ENCODE measurements at places on chromosomes 16 and 17.

DNA sequence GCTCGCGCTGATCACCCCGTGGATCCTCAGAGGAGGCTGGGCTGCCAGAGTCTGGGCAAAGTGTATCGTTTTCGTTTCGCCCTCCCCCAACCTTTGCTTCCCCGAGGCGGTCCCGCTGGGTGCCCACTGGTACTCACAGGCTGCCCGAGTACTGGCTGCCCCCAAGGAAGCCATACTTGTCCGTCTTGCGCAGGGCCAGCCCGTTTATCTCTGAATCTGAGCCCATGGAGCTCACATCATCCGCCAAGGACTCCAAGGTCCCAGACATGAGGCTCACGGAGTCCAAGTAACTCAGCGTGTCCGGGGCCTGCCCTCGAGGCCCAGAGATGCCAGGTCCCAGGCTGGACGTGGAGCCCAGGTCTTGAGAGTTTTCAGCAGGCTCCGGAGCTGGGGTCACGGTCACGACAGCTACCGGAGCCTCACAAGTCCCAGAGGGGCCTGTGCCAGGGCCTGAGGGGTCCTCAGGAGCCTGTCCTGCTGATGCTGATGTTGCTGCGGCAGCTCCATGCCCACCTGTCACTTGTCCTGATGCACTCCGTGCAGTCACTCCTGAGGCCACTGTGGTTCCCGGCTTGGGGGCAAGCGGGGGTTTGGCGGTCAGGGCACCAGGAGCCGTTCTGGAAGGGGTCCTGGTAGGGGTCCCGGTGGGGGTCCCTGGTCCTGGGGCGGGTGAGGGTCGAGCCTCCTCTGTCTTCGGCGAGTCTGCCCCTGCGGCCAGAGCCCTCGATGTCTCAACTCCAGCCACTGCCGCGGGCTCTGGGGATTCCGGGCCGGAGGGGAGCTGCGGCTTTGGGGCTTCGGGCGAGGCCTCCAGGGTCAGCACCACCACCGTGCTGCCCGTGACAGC, 980 bp downstream of the TBC1D10B start:
- DNase-seq = peak; percentile 21

DNA sequence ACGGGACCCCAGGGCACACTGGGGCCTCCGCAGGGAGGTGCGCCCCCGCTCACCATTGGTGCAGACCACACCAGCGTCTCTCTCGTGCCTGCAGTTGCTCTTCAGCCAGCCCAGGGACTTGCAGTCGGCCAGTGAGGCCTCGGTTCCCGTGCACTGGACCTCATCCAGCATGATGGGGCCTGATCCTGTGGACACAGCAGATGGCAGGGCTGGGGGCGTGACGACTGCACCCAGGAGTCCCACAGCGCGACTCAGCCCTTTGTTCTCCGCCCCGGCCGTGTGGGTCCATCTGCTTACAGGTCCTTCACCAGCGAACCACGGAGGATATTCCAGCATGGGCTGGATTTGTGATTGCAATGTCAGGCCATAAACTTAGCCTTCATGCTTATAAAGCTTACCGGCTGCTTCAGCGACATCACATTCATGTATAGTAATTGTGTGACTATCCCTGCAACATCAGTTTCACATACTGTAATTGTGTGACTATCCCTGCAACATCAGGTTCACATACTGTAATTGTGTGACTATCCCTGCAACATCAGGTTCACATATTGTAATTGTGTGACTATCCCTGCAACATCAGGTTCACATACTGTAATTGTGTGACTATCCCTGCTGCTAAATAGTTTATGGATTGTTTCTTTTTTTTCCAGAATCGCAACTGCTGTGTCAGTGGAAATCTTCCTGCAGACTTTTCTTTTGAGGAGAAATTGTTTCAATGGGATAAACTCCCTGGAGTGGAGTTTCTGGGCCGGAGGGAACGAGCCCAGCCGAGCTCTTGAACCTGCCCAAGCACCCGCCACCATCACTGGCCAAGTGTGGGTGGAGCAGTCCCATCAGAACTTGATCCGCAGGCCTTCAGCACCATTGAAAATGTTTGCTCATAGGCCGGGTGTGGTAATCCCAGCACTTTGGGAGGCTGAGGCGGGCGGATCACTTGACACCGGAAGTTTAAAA, 4.8 kb downstream of the LGALS3BP start:
- DNase-seq = peak; percentile 84

DNA sequence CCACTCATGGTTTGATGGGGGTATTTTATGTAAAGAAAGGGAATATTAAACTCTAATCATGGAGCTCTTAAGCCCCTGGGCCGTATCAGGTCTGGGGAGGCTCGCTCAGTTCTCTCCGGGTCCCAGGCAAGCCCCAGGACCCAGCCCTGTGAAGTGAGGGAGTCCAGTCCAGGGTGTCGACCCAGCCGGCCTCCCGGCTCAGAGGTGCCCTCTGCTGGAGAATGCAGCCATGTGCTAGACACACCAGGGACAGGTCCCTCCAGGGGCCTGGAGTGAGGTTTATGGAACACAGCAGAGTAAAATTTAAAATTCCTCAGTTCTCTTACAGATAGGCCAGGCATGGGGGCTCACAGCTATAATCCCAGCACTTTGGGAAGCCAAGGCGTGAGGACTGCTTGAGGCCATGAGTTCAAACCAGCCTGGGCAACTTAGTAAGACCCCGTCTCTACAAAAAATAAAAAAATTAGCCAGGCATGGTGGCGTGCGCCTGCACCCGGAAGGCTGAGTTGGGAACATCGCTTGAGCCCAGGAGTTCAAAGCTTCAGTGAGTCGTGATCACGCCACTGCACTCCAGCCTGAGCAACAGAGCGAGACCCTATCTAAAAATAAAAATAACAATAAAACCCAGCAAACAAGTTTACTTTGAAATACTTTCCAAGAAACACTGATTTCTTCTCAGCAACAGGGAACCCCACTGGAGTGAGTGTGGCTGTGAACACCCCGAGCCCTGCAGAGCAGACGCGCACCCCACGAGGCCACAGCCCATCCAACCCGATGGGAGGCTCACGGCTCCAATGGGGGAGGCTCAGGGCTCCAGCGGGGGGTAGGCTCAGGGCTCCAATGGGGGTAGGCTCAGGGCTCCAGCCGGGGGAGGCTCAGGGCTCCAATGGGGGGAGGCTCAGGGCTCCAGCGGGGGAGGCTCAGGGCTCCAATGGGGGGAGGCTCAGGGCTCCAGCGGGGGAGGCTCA, 72.2 kb downstream of the ZNF778 start:
- peak; percentile 80 for DNase-seq

DNA sequence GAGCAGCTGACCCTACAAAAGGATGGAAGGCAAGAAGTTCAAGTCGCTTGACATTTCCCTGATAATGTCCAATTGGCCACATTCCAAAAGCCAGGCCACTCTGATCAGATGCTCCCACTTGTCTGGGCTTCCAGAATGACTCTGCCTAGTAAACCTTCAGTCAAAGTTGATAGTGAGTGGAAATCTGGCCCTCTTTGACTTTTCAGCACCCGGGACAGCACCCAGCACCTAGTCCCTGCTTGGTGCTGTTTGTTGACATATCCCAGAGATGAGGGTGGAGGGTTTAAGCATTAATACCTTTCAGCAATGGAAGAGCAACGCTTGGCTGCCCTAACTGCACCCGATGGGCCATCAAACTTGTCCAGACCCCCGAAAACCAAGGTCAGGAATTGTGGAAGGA, 131.3 kb downstream of the AIPL1 start:
- DNase-seq = no peak

- DNase-seq = peak; percentile 58
Measured at GRCh38 chr17:64216338-64217248, 46.5 kb downstream of the TEX2 start.

DNA sequence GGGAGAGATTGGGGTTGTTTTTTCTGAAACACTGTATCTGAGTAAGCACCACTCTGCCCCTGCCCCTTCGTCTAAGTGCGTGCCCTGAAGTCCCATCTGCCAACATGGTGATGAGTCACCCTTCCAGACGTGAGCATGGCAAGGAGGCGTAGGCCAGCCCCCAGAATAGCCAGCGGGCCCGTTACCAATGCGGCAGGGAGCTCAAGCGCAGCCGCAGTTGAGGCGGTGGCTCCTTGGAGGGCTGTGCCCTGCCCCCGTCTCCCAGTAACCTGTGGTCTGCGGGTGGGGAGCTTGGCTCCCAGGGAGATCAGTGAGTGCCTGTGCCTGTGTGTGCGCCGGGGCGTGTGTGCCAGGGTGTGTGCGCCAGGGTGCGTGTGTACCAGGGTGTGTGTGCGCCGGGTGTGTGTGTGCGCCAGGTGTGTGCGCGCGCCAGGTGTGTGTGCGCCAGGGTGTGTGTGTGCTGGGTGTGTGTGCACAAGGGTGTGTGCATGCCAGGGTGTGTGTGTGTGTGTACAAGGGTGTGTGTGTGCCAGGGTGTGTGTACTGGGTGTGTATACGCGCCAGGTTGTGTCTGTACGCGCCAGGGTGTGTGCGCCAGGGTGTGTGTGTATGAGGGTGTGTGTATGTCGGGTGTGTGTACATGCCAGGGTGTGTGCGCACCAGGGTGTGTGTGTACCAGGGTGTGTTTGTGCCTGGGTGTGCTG, 98.6 kb upstream of the CHMP6 start:
- DNase-seq = no peak

GRCh38 chr17:53313746-53314145, 509.0 kb upstream of the KIF2B start:
- DNase-seq = no peak

GRCh38 chr16:29230671-29231096, 175.8 kb downstream of the NPIPB11 start:
- DNase-seq = no peak

- no peak for DNase-seq
Measured at GRCh38 chr17:52026075-52026474, 132.4 kb downstream of the CA10 start.

DNA sequence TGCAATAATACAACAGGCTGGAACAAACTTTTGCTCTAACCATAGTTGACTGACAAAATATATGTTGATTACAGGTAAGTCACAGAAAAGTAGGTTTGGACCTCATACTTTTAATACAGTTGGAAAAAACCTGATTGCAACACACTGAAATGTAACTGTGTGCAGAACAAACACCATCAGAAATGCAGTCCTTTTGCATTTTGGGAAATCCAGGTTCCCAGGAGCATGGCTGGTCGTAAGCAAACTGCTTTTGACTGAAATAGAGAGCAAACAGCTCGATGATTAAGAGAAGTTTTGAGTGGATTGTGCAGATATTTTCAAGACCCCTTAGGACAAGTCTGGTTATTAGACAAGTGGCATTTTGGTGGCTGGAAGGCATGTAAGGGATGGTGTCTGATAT, 8.0 kb downstream of the IGF2BP1 start:
- DNase-seq = no peak

DNA sequence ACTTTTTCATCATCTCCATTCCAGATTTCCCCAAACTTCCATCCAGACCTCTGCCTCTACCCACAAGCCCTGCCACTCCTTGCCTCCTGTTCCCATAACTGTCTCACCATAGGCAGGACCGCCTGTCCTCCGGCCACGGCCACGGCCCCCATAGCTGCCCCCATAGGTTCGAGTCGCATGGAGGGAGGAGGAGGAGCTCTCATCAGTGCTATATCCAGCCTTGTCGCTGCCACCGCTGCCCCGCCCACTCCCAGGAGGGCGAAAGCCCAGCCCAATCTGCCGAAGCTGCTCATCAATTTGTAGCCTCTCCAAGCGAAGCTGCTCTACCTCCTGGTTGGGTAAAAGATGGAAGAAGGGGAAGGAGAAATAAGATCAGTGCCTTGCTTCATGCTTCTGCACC, 3.4 kb upstream of the SOX15 start:
- no peak for DNase-seq
